EH (cell line): ENCODE measurements at places on chromosomes 3 and 15.

GRCh38 chr3:72303926-72304325 lies 519.0 kb upstream of the PROK2 start:
- DNase-seq: peak; percentile 59

DNA sequence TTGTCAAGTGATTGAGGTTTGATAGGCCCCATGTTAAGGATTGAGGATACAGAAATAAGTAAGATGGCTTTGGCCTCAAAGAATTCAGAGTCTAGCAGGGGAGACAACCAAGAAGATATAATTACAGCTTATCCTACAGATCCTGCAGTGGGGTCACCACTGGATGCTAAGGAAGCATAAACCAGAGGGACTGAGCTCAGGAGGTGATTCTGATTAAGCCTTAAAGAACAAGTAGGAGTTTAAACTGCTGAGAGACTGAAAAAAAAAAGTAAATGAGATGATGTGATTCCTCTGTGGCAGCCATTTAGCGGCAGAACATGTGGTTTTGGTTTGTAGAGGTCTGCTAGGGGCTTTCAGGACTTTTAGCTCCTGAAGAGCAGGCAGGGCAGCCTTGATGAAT lies 72.1 kb upstream of the ROPN1 start:
- DNase-seq: no peak

- no peak for DNase-seq
Observed at GRCh38 chr3:43343185-43343584, 56.8 kb downstream of the SNRK start.

DNA sequence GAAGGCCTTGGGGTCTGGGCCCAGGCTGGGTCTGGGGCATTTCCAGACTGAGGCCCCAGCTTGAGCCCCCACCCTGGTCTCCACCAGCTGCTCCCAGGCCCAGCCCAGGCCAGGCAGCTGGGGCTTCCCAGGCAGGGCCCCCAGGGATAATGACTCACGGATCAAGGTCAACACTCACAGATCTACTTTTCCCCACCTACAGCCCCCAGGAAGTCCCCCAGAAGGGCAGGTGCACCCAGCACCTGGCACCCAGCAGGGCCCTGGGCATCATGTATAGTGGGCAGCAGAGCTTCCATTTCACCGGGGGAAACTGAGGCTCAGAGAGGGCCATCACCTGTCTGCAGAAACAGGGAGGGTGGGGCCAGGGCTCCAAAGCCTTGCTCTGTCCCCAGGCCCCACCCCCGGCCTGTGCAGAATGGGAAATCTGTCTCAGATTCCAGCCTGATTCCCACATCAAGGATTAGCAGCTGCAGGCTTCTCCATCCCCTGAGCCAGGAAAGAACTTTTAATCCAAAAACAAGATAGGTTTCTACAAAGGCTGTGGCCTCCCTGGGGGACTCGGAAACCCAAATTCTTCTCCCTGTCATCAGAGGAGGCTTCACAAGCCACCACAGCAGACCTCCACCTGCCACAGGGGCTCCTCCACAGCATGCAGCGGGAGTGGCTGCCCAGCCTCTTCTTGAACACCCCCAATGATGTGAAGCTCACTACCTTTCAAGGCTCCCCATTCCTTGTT lies 49.8 kb downstream of the IQSEC1 start:
- DNase-seq: no peak

GRCh38 chr3:189902230-189903186 lies 218.2 kb downstream of the P3H2 start:
- peak; percentile 53 for DNase-seq

DNA sequence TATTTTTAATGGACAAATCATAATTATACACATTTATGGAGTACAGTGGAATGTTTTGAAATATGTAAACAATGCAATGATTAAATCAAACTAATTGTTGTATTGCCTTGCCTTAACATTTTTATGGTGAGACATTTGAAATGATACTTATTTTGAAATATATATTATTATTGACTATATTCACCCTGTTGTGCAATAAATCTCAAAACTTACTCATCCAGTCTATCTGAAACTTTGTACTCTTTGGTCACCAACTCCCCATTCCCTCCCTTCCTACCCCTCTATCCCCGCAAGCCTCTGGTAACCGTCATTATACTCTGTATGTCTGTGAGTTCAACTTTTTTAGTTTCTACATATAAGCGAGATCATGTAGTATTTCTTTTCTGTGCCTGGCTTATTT lies 74.7 kb upstream of the GOLGA6B start:
- no peak for DNase-seq

GRCh38 chr3:64438812-64439211 lies 213.5 kb upstream of the PRICKLE2 start:
- DNase-seq: no peak

DNA sequence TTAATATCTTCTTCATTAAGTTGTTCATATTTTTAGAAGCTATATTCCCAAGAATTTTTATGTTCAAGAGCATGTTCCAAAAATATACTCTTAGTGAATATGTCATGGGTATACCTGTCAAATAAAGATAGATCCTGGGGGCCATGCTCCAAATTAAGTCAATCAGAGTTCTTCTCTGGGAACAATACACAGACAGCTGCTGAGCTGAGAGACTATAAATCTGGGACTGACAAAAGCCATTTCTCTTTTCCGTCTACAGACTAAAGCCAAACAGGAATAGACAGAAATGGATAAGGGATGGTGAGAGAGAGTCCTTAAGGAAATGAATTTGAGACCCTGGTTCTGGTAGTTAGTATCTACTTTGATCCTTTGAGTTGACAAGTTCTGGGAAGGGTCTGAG lies 465.1 kb upstream of the RASGRP1 start:
- no peak for DNase-seq

GRCh38 chr15:78102741-78103140 lies 10.4 kb downstream of the SH2D7 start:
- DNase-seq: no peak

- no peak for DNase-seq
Observed at GRCh38 chr3:52265387-52265786, 13.1 kb downstream of the WDR82 start.

- DNase-seq: no peak
Observed at GRCh38 chr15:80473286-80474223, 69.4 kb downstream of the ARNT2 start.

DNA sequence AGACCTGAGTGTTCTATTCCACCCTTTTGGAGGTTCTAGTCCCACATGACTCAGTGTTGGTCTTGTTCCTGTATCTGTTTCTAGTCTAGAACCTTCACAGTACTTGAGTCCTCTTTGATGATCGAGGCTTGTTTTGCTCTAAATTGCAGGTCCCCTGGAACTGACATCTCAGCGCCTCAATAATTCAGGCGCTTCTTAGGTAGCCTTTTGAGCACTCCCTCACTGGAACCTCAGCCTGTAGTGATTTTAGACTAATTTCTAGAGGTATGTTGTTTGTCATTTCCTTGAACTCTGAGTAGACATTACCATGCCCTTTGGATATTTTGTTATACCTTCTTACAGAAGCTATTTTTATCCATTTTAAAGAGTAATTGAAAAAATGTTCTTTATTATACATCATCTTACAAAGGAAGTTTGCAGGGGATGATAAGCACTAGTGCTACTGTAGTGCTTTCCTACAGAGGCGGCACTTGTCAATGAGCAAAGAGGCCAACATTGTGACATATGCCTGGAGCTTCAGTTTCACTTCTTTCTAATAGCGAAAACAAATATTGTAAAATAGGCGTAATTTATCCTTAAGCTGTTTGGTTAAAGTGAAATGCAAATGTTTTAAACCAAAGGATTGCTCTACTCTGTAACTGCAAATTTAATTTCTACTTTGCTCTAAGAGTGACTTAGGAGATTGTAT lies 75.7 kb downstream of the EFL1 start:
- no peak for DNase-seq

GRCh38 chr3:181713676-181714612 lies 2.2 kb downstream of the SOX2 start:
- DNase-seq: no peak

- DNase-seq: no peak
Observed at GRCh38 chr3:195571361-195571760, 12.4 kb downstream of the APOD start.

GRCh38 chr15:57572468-57572867 lies 19.2 kb upstream of the MYZAP start:
- DNase-seq: no peak

DNA sequence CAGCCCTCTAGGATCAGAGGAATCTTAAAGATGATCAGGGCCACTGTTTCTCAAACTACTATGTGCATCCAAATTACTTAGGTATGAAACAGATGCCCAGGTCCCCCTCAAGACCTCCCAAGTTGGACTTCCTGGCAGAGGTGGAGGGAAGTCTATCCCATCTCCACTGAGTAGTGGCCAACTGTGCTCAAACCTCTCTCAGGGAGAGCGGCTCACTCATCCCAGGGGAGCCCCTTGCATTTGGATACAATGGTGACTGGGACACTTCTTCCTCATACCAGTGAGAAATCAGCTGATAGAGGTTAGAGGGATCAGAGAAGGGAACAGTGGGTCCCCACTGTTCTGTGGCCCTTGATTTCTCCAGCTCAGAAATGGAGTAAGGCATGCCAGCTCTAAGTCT lies 8.7 kb upstream of the WNT7A start:
- DNase-seq: no peak

DNA sequence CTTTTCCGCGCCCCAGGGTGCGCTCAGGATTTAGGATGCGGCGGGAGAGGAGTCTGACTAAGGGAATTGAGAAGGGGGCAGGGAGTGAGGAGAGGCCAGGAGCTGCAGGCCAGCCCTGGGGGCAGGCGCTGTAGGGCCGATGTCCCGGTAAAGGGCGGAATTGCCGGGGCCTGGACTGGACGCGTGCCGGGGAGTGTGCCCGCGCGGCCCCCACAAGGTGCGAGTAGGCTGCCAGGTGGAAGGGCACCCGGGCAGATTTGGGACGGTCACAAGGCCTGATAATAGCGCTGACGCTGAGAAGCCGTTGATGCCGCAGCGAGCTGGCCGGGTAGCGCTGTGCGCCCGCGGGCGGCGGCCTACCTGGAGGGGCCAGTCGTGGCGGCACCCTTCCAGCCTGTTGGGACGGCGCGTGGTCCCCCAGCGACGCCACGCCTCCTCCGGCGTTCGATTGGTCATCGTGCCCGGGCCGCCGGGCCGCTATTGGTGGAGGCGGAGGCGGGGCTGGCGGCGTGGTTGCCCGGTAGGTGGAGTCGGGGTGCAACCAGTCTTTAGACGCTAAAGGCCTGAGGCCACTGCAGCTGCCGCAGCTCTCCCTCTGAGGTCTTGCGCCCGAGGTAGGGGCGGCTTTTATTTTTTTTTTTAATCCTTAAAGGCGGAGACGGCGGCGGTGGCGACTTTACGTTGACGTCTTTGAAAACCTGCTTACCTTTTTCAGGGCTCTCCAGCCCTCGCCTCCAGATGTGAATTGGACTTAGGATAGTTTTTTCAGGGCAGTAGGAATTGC lies 903 bp downstream of the SLC25A38 start:
- peak; percentile 93 for DNase-seq

GRCh38 chr15:89822951-89823711 lies 8.5 kb upstream of the ANPEP start:
- DNase-seq: peak; percentile 80

GRCh38 chr15:78696436-78696835 lies 55.4 kb upstream of the CHRNB4 start:
- DNase-seq: no peak

- no peak for DNase-seq
Observed at GRCh38 chr3:112010636-112011035, 11.9 kb downstream of the TAGLN3 start.

GRCh38 chr3:183148056-183148455 lies 14.5 kb downstream of the LAMP3 start:
- DNase-seq: peak; percentile 39

- DNase-seq: peak; percentile 85
Observed at GRCh38 chr15:95259513-95259912, 1028.2 kb downstream of the MCTP2 start.

- no peak for DNase-seq
Observed at GRCh38 chr3:197050511-197050910, 20.9 kb upstream of the MELTF start.

- DNase-seq: peak; percentile 92
Observed at GRCh38 chr3:188788621-188789081, 383.1 kb upstream of the TPRG1 start.

DNA sequence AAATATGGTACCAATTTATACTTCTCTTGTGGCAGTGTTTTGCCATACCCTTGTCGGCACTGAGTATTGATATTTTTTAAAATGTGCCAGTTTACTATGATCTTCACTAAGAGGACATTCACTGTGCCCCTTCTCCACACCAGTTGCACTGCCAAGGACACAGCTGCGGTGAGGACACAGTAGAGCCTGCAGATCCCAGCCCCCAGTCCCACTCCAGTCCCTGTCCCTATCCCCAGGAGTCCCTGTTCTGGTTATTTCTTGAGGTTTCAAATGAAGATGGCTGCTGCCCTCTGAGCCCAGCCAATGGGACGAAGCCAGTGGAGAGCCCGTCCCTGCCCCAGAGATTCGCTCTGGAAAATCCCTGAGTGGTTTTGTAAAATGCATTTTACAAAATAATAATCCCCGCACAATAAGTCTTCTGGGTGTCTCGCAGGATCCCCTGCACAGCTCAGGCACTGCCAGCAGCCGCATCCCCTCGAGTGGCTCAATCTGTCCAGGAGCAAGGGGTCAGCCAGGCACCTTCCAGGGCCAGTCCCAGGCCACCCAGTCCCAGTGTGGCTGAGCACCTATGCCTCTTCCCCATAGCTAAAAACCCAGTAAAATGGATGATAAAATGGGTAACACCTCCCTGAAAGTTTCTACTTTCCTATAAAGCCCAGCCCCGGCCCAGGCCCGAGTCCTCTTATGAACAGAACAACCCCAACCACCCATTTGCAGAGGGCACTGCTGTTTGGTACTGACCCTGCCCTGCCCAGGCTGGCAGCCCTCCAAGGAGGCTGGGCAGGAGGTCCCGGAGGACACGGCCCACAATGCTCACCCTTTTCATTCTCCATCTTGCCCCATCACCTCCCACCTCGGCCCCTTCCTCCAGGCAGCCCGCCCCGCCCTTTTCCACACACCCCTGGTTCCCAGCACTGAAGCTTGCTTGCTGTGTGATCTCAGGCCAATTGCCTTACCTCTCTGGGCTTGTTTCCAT lies 91.1 kb downstream of the VGLL4 start:
- no peak for DNase-seq

- DNase-seq: no peak
Observed at GRCh38 chr3:53628536-53629401, 134.4 kb downstream of the CACNA1D start.

- peak; percentile 11 for DNase-seq
Observed at GRCh38 chr15:22850055-22850454, 11.6 kb downstream of the NIPA2 start.

- DNase-seq: peak; percentile 42
Observed at GRCh38 chr3:52345521-52346109, 29.5 kb downstream of the DNAH1 start.

DNA sequence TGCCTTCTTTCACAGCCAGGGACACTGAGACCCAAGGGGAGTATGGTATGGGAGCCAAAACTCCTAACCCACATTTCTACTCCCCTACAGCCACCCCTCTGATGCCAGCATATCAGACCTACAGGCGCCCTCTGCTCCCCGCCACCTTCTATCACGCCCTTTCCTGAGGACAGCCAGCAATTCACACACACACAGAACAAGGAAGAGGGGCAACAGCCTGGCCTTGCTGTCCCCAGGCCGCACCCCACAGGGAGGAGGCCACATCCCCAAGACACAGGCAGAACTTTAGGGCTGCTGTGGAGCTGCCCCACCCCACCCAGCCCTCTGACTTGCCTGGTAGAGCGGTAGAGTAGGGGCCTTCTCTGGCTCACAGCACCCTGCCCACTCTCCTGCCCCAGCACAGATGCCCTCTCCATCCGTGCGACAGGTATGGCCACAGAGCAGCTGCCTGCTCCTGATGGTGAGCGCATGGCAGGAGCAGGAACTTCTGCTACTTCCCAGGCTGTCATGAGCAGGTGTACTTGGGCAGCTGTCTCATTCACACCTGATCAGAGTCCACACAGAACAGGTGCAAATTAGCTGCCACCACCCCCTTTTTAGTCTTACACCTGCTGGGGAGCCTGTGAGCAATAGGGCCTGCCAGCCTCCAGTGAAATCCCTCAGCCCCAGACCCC lies 33.4 kb downstream of the CCDC33 start:
- no peak for DNase-seq
